Esophagus muscularis mucosa (tissue), 4 donors: ENCODE measurements at places on chromosomes 4 and X.
A peak's percentile ranks its signal among the peaks of the same experiment; 100 is the strongest.

GRCh38 chr4:17811078-17811603 lies 362 bp downstream of the NCAPG start:
- no peaks in the 10 kb centered on the region for H3K36me3 ChIP-seq
- peak overlapping the region; percentile 98 for H3K27ac ChIP-seq
- no peak for DNase-seq
- H3K27me3 ChIP-seq, result no peaks in the 10 kb centered on the region
- H3K4me3 ChIP-seq, result peak overlapping the region; percentile 86

DNA sequence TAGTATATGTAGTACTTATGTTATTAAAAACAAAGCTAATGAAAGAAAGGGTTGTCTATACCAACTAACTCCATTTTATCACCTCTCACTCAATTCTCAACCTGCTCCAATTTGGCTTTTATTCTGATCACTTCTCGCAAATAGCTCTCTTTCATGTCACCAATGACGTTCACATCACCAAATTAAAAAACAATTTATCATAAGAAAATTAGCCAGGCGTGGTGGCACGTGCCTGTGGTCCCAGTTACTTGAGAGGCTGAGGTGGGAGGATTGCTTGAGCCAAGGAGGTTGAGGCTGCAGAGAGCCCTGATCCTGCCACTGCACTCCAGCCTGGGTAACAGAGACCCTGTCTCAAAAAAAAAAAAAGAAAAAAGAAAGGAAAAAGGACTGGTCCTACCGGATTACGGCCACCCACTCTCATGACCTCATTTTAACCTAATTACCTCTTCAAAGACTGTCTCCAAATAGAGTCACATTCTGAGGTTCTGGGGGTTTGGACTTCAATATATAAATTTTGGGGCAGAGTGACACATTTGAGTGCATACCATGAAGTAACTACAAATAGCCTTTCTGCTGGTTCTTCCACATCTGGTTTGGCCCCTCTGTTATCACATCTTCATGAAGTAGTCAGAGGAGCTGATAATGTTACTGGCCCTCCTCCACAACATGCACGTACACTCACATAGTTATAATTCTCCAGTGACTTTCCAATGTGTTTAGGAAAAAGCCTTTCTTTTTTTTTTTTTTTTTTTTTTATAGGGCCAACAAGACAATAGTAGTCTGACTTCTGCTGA lies 15.8 kb upstream of the RBMX start:
- no peak overlapping the region for H3K4me3 ChIP-seq
- no peaks in the 10 kb centered on the region for H3K4me1 ChIP-seq
- no peaks in the 10 kb centered on the region for H3K27me3 ChIP-seq
- no peak for DNase-seq

DNA sequence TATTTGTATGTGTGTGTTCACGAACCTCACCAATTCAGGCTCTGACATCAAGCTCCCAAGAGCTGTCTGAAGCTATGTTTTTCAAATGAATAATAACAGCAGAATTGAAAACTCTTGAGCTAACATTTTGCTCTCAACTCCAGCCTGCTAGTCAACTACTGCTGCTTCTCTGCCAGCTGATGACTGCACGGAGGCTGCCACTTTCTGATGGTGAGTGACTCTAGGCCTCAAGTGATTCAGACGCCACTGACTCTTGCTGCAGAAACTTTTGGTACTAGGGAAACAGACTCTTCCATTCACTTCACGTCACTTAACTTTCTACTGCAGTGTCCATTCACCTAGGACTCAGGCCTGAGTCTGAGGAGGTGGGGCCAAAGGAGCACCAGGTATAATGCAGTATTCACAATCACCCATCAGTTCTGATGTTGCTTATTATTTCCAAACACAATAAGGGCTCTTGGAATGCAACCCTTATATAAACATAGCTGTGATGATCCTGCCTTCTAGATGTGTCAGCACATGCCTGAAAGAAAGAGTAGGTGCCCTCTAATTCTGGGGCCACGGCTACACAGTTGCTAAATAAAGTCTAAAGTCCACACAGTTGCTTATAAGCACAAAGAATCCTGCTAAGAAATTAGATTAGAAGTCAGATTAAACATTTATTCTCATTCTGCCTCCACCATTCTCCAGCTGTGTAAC lies 16.0 kb downstream of the PRDM8 start:
- H3K4me3 ChIP-seq, result no peak overlapping the region
- DNase-seq, result no peak
- H3K27me3 ChIP-seq, result no peaks in the 10 kb centered on the region
- H3K27ac ChIP-seq, result peak overlapping the region; percentile 26

DNA sequence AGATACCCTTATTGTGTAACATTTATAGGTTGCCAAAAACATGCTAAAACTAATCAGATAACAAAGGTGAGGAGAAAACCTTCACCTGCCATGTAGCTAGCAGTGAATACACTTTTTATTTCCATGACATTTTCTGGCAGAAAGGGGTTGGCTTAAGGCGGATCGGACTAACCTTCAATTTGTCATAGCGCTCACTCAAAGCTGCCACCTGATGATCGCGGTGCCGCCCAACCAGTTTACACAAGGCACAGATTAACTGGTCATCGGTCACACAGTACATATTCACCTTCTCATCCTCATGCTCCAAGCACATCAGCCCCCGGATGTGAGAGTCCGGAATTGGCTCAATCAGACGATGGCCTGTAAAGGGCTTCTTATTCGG lies 53.7 kb downstream of the MID1 start:
- H3K4me1 ChIP-seq, result peaks cover 4% of the 10 kb centered on the region
- H3K4me3 ChIP-seq, result no peak overlapping the region
- no peaks in the 10 kb centered on the region for H3K27me3 ChIP-seq
- no peak for DNase-seq
- H3K36me3 ChIP-seq, result no peaks in the 10 kb centered on the region

GRCh38 chr4:108052558-108053120 lies 63.0 kb downstream of the HADH start:
- H3K4me3 ChIP-seq, result no peak overlapping the region
- no peak for DNase-seq
